ENCODE measurements at places on chromosomes 2 and 18.

DNA sequence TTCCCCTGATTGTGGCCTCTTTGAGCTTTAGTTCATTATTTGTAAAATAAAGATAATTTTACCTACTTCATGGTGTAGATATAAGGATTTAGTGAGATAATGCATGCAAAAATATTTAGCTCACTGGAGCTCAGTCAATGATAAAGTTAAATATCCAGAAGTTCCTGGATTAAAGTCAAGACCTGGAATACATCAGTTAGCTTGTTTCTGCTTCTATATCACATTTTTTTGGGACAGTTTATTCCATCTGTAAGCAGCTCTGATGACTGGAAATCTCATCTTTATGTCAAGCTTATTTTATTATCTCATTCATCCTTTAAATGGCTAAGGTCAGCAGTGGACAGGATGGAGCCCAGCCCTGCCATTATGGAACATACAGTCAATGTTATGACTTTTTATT, 152.0 kb downstream of the EVA1A start:
- no peak for DNase-seq

DNA sequence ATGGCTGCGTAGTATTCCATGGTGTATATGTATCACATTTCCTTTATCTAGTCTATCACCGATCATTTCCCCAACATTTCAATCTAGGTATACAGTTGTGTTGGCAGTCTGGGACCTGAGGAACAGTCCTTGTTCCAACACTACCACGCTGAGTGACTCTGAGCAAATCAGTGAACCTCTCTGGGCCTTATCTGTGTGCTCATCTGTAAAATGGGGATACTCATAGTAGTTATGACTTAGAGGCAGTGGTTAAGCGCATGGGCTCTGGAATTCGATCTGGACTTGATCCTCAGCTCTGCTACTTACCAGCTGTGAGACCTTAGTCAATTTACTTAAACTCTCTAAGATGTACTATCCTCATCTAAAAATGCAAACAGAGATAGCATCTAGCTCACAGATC, 85.1 kb downstream of the BCL2 start:
- no peak for DNase-seq

DNA sequence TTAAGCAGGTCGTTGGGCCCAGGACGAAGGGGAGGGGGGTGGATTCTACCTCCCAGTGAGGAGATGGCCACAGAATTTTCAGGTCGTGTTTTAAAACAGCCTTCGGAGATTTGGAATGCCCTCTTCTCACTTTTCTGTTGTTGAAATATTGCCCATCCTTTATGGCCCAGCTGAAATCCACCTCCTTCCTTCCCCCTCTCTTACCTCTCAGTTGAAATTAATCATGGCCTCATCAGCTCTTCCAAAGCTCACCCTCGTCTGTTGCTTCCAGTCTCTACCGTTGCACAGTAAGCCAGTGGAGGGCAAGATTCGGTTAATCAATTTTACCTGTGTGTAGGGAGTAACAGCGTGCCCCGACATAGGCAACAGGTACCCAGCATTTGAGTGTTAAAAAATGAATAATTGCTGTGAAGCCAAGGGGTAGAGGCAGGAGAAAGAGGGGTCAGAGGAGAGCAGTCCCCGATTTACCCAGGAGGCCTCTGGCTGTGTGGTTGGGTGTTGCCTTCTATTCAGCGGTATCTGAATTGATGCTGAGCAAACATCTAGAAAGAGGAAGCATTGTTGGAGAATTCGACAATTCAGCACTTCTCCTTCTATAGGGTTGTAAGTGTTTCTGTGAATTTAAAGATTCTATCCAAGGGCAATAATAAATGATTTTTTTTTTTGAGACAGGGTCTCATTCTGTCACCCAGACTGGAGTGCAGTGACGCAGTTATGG, 8.6 kb upstream of the PDIA6 start:
- DNase-seq: no peak

DNA sequence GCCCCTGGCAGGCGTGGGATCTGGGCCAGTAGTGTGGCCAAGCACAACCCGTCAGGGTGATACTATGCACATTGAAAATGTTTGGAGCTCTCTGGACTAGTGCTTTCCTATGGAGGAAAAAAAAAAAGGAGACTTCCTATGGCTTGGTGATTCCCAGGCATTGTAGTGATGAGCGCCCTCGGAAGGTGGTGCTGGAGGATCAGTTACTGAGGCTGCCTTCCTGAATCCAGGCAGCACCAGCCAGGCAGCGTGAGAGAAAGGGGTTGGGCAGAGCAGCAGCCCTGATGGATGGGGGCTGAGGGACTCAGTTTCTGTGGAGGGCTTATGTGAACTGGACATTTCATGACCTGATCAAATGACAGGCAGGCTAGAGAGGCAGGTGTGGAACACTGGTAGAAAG, 70.9 kb downstream of the CHRNA1 start:
- DNase-seq: no peak
